Activated effector memory CD4-positive, alpha-beta T cell treated with anti-CD3 and anti-CD28 coated beads, Interleukin-2, amount 50 U/mL, for 16 hours (primary cell): ENCODE measurements at places on chromosomes 5 and 9.
A peak's percentile ranks its signal among the peaks of the same experiment; 100 is the strongest.

DNA sequence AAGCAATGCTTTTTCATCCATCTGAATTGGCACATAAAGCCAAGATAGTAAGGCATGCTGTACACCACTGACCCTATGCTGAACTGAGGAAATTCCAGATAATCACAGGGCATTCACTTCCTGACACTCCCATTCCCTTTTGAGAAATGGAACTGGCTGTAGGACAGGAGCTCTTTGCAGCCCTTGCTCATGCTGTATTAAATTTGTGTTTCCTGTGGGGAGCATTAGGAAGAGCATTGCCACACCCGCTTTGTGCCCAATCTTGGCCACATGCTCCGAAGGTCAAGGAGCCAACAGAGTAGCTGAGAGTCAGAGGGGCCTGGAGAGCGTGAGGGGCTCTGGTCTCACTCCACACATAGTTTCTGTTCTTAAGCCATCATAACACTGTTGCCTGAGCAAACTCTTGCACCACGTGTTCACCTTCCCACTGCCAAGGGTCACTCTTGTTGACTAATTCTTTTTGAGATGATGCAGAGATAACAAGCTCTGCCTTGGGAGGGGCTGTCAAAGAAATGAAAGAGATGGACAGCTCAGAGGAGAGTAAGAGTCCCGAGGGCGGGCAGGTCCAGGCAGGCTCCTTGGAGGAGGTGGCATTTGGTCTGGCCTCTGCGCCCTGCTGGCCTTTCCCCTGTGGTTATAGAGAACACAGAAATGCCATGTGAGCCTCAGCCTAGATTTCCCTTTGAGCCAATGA is 31.7 kb upstream of the ARAP3 start:
- DNase-seq: no peak

- DNase-seq: no peak
Observed at GRCh38 chr5:816176-816575, 31.6 kb upstream of the ZDHHC11B start.

GRCh38 chr9:112145886-112146285 is 29.2 kb downstream of the SUSD1 start:
- DNase-seq: no peak

DNA sequence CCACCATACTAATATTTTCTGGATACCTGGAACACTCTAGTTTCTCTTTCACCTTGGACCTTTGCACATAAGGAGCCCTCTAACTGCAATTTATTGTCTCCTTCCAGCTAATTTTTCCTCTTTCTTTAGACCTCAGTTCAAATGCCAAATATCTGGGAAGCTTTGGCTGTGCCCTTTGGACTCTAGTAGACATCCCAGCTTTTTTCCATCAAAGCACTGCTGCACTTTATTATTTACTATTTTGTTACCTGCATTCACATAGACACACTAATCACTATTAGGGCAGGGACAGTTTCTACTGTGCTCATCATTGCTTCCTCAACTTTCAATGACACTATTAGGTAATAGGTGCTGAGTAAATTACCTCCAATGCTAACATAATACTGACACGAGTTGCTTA is 2.1 kb downstream of the RIGI start:
- DNase-seq: no peak

- peak; percentile 48 for DNase-seq
Observed at GRCh38 chr9:93654351-93654961, 78.1 kb downstream of the PHF2 start.

DNA sequence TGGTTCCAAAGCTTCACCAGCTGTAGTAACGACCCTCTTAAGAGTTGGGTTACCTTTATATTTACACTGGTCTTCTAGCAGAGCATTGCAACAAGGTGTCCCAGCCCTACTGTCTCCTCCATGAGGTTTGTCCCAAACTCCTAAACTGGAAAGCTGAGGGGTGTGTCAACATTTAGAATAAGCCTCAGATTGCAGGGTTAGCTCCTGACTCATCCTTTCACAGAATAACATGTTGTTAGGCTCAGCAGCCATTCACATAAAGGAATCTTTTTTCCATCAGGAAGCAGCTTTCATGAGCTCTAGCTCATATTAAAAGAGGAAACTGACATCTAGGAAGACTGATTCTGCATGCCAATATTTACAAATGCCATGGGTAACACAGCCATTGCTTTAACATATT is 238.7 kb downstream of the EFNA5 start:
- DNase-seq: no peak

- DNase-seq: peak; percentile 51
Observed at GRCh38 chr9:127132921-127133647, 10.6 kb upstream of the ANGPTL2 start.

DNA sequence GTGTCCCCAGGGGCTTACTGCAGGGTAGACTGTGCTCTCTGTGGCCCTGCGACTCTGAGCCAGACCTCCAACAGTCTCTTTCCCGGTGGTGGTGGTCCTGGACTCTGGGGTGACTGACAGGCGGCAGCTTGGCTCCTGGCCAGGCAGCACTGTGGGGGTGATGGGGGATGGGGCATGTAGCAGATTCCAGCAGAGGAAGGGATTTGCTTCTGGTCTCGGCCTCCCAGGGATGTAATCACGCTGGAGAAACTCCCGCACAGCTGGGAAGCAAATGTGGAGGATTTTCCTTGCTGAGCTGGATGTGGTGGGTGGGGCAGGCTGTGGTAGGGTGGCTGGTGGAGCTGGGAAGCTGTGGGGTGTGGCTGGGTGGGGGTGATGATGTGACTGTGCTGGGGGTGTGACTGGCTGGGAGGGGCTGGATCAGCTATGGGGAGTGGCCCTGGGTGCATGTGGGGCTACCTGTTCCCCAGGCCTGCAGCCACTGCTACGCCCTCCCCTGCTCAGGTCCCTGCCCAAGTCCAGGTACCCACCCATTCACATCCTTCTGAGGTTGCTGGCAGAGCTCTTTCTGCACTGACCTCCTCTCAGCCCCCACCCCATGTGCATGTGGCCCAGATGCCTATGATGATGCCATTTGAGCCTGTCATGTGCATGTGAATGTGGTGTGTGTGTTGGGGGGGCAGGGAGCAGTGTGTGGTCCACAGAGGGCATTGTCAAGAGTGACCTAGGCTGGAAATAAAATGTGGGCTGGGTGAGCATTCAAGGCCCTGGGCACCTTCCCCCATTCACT is 3.8 kb downstream of the NDST1 start:
- DNase-seq: no peak

DNA sequence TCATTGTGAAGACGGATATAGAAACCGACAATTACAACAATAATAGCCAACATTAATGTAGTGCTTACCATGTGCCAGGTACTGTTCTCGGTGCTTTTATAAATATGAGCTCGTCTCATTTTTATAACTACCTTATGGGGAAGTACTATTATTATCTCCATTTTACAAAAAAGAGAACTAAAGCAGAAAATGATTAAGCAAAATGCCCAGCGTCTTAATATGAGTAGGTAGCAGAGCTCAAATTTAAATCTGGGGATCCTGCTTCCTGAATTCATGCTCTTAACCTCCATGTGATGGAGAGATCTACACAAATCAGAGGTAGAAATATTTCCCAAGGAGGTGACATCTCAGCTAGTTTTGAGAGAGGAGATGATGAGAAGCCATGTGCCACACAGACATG is 256.9 kb downstream of the TRIM32 start:
- no peak for DNase-seq

DNA sequence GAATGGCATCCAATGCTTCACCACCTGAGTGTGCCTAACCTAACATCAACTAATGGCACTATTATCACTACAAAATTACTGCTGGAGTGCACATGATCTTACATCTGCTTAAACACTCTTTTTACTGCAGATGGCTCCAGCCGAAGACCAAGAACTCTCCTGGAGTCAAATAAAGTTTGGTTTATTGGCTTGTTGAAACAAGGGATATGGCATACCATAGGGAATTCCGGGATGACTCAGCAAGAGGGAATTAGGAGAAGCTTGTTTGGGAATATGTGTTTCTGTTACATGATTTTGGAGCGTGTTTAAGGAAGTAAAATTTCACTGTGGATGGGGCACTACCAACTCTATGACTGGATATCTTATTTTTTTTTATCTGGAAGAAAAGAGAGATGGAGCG is 872.6 kb downstream of the DTWD2 start:
- no peak for DNase-seq

- no peak for DNase-seq
Observed at GRCh38 chr9:26170190-26170589, 491.9 kb upstream of the TUSC1 start.

DNA sequence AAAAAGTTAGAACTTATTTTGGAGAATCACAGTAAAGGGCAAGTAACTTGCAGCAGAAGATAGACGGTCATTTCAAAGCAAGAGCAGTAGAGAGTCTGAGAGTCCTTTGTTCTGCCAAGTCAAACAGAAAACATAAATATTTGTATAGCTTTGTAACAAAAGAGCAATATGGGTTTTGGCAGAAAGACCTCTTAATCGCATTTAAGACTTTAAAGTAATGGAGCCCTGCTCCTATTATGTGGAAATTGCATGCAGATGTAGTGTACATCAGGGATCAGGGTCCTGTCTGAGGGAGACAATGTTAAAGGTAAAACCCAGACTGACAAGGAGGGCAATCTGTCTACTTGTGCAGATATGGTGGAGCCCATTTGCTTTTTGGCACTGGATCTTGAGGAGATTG is 87.2 kb downstream of the PGM5 start:
- DNase-seq: no peak

- DNase-seq: no peak
Observed at GRCh38 chr5:63346451-63346850, 615.8 kb downstream of the HTR1A start.

GRCh38 chr5:178703015-178703414 is 27.4 kb downstream of the ZNF354A start:
- DNase-seq: no peak

DNA sequence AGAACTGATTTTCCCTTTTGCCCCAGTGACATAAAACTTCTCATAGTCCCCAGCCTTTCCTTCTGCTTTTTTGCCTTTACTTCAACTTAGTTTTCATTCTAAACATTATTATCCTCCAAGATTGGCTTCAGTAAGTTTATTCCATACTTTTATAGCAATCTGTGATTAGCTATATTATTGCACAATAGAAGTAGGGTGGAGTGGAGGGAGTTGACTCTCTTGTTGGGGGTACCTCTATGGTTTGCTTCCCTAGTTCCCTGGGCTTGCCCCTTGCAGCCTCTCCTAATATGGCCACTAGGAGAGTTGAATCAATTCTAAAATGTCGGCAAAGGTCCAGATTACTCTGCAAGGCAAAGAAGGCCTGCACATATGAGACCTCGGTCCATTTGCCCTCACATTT is 36.4 kb upstream of the TYRP1 start:
- DNase-seq: no peak

DNA sequence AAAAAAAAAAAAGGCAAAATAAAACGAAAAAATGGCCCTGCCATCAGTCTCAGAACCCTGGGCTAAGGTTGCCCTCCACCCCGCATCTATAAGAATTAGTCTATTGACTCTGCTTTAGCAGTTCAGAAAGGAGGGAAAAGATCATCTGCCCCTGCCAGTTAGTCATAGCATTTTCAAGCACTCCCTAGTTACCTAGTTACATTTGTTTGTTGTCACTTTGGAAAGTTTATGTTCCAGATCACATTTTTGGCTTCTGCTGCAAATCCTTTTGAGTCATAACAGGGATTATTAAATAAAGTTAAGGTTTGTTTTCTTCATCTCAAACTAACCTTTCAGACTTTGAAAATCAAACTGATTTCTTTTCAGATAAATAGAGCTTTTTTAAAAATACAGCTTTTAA is 52.1 kb downstream of the AQP7 start:
- DNase-seq: no peak

DNA sequence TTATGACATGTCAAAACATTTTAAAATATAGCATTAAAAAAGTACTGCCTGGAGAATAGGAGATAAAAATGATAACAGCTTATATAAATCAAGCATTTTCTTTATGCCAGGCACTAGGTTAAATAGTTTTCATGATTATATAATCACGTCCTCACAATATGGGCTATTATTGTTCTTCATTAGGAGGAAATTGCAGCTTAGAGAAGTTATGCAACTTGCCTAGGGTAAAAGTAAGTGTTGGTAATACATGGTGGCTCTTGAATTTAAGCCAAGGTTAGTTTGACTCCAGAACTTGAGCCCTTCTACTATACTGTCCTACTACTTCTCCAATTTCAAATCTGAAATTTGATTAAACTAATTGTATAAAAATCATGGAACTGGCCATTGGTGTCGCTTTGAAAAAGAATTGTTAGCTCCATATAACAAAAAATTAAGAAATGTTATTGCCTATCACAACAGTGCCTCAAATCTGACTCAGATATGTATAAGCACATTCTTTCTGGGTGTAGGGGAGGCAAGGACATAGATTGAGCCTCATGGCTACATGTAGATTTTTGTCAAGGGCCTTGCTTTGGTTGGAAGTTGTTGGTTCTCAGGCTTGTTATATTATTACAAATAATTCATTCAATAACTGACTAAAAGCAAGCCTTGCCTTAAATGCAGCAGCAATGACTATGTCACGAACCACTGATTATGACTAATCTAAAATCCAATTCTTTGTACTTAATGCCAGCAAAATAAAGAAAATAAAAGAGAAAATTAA is 223.5 kb upstream of the DAB2 start:
- no peak for DNase-seq

DNA sequence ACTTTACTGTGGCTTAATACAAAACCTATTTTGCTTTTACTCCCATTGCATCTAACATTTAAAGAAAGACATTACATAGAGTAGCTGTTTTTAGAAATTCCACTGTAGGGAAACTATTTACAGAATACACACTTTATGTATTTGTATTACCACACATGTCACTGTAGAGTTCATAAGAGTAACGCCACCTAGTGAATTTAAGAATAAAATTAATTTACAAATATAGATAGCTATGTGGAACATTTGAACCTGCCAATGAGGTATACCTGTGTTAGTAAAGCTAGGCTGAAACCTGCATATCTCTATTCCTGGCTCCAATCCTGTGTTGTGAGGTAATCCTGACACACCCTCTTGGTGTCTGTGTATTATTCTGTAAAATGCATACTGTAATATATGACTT is 234.4 kb downstream of the MAST4 start:
- no peak for DNase-seq

GRCh38 chr5:123456242-123456641 is 33.0 kb upstream of the CEP120 start:
- DNase-seq: no peak

- DNase-seq: no peak
Observed at GRCh38 chr5:91875196-91875779, 492.2 kb upstream of the ARRDC3 start.

GRCh38 chr5:58946230-58946629 is 363.4 kb downstream of the RAB3C start:
- no peak for DNase-seq
